Body of pancreas (tissue), 4 donors: ENCODE measurements at places on chromosomes 7 and 10. TPM values are rescaled to one million over a fixed set of nuclear protein-coding genes. Genes with fewer than 3 reads are reported as not detected.
A peak's percentile ranks its signal among the peaks of the same experiment; 100 is the strongest.

SFRP4 gene
- total RNA-seq, result 9.1 TPM

MMP21 gene
- total RNA-seq, result not detected

RBM20 gene
- 39.4 TPM for total RNA-seq

C10orf67 gene
- total RNA-seq, result not detected

ASIC3 gene
- total RNA-seq, result 1.3 TPM

C1QL3 gene
- total RNA-seq, result not detected

SPDYE3 gene
- total RNA-seq, result not detected

ABCB4 gene
- under 0.01 TPM for total RNA-seq

MEOX2 gene
- 0.66 TPM for total RNA-seq

SH2D4B gene
- not detected for total RNA-seq

PDK4 gene
- total RNA-seq, result 234 TPM

GPR26 gene
- total RNA-seq, result not detected

PRKG1 gene
- 14.2 TPM for total RNA-seq

UNCX gene
- total RNA-seq, result not detected

DENND10 gene
- total RNA-seq, result 24.6 TPM

TSPAN13 gene
- total RNA-seq, result 50.8 TPM

DNA sequence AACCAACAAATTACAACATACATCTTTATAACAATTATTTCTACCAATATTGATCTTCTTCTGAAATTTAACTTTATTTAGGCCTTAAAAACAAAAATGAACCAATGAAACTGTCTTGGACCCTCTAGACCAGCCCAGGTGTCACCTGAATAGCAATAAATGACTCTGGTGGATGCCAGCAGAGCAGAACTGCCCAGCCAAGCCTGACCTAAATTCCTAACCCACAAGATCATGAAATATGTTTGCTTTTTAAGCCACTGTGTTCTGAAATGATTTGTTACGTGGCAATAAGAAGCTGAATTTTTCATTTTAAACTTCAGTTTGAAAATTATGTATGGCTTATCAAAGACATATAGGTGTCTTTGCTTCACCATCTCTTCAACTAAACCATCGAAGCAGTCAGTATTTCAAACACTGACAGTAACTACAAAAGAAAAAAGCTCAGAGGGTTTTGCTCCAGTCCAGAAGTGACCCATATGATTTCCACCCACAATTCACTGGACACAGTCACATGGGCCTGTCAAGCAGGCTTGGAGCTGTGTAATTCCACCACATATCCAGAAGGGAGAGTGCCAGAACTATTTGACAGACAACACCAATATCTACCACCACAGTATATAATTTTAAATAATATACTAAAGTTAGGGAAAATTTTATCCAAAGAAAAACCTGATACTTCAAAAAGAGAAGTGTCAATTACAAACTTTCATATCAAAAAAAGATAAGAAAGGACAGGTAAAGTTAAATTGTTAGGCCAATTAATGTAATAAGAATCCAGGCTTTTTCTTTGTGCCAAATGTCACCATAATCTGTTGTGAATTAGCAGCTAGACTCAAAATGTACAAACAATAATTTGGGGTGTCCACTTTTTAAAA is 94.5 kb downstream of the KMT2C start:
- peak; percentile 59 for DNase-seq

GRCh38 chr7:6486438-6487183 is 38.9 kb upstream of the DAGLB start:
- no peak for DNase-seq

- no peak for DNase-seq
Measured at GRCh38 chr10:8874972-8875371, 820.5 kb downstream of the GATA3 start.

DNA sequence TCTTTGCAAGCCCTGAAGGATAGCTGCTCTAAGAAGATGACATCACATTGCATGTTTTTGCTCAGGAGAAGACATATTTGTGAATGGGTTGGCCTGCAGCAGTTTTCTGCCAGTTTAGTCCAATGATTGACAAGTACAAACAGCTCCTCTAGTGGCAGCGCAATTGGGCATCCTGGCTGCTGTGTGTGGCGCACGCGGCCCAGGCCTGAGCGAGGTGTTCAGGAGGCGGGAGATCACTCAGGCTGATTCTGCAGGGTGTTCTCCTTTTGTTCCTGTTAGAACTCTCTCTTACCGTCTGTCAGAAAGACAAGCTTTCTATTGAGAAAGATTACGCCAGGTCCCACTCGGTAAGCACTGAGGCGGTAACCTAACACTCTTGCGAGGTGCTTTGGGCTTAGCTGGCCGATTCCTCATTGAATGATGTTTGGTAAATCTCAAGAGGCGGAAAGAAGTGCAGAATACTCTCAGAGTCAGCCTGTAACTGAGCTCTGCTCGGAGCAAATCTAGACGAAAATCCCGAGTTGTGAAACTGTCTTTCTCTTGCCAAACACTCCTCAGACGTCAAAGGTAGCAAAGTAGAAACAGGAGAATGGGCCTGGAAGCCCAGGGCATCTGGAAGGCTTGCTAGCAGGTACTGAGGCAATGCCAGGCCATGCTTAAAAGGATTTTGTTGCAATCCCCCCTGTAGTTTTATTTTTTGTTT is 219.2 kb upstream of the BMPER start:
- DNase-seq, result no peak

DNA sequence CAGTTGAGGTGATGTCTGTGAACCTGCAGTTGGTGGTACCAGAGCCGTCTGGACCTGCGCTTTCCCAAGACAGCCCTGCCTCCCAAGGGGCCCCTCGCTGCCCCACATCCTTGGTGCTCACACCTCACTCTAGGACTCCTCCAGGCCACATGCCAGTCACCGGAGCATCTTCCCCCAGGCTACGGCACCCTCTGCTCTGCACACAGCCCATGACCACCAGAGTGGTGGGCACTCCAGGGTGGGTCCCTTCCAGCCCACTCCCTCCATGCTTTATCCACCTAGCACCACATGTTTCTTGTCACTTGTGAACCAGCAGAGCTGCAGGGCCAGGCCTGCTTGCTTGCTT is 183.7 kb upstream of the SH2B2 start:
- no peak for DNase-seq

DNA sequence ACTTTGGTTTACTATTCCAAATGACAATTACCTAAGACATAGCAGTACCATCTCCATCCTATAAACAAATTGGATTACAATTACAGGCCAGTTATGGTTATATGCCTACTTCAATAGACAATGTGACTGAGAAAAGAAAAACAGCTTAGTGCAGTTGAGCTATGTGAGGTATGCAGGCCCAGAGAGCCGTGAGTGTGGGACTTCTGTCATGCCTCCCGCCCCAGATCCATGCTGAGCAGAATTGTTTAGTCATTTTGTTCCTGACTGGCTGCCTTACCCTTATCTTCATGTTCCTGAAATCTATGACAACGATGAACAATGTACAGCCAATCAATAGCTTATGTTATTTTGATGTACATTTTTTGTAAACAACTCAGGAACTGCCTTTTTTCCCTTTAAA is 21.7 kb downstream of the LARP4B start:
- DNase-seq, result no peak

DNA sequence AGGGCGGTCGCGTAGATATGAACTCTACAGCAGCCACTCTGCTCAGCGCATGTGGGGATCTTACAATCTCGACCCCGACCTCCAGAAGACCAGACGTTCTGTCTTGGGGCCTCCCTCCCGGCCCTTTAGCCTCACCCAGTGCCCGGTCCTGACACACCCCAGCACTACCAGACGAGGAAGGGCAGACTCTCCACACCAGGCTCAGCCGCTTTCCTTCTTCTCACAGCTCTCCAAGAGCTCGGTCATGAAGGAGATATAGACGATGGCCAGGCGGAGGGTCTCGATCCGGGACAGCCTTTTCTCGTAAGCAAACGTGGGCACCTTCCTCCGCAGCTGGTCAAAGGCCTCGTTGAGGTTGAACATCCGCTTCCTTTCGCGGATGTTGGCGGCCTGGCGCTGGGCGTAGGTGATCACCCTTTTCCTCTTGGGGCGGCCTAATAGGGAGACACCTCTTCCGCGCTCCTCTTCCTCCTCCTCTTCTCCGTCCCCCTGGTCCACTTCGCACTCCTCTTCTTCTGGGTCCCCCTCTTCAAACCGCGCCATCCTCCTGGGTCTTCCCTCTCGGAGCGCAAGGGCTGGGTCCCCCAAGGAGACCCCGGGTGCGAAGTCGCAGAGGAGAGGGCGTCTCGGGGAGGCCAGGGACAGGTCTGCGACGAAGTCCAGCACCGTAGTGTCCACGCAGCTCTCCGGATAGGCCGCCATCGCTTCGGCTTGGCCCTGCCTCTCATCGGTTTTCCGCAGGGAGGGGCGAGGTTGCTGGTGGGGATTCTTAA is at the start of gene FERD3L:
TSS of gene FERD3L (minus strand) at position 761 of the 773 bp plus-strand sequence. CDS start at position 702, 59 bp downstream.
- DNase-seq, result no peak

GRCh38 chr10:80596391-80597257 is 58.9 kb downstream of the SH2D4B start:
- peak; percentile 32 for DNase-seq

GRCh38 chr10:115829521-115830205 is 443.3 kb downstream of the GFRA1 start:
- DNase-seq, result no peak

GRCh38 chr10:94608559-94608958 is 63.0 kb downstream of the HELLS start:
- DNase-seq, result no peak

- no peak for DNase-seq
Measured at GRCh38 chr10:65943451-65943850, 982.4 kb upstream of the LRRTM3 start.

GRCh38 chr10:84543948-84544347 is 215.6 kb downstream of the CCSER2 start:
- DNase-seq, result no peak

GRCh38 chr7:158476331-158476932 is 111.2 kb downstream of the PTPRN2 start:
- no peak for DNase-seq

- DNase-seq, result no peak
Measured at GRCh38 chr10:77507291-77507880, 130.2 kb downstream of the KCNMA1 start.

GRCh38 chr10:106978756-106979155 is 185.8 kb downstream of the SORCS1 start:
- DNase-seq, result no peak

DNA sequence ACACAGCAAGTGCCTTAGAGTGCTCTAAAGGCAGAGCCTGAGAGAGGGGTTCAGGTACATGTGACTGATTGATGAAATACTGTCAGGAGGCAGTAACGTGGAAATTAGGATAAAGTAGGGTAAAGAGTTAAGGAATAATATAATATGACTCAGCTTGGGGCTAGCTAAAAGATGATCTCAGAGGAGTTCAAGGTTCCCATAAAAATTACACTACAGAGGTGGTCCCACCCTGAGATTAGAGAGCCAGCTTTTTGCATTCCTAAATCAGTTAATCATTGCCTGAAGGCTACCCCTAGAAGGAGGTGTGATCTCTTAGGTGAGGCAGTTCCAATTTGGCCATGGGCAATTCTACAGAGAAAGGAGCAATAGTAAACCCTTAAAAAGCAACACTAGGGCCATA is 5.8 kb downstream of the LIPJ start:
- no peak for DNase-seq

GRCh38 chr7:85025312-85025756 is 161.5 kb downstream of the SEMA3D start:
- peak; percentile 85 for DNase-seq

DNA sequence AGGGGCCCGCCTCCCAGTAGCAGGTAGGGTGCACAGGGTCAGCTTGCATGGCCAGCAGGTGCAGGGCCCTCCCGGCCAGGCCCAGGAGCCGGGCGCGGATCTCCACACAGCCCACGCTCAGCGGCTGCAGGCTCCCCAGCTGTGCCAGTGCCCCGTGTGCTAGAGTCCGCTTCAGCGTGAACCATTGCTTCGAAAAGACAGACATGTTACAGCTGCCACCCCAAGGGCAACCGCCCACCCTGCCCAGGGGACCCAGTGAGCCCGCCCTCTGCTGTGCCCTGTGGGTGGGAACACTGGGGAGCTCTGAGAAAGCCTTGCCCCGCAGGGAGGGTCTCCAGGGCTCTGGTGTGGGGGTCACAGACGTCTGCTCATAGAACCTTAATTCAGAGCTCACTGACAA is 64.3 kb upstream of the NKX6-2 start:
- DNase-seq, result no peak

DNA sequence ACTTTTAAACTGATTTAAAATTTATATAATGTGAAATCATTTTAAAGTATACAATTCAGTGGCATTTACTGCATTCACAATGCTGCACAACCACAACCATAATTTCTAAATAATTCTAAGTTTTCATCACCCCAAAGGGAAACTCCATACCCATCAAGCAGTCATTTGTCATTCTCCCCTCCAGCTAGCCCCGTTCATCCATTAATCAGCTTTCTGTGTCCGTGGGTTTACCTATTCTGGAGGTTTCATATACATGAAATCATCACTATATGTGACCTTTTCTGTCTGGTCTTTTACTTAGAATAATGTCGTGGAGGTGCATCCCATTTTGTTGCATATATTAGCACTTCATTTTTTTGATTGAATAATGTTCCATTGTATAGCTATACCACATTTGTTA is 214.1 kb downstream of the ADK start:
- no peak for DNase-seq

DNA sequence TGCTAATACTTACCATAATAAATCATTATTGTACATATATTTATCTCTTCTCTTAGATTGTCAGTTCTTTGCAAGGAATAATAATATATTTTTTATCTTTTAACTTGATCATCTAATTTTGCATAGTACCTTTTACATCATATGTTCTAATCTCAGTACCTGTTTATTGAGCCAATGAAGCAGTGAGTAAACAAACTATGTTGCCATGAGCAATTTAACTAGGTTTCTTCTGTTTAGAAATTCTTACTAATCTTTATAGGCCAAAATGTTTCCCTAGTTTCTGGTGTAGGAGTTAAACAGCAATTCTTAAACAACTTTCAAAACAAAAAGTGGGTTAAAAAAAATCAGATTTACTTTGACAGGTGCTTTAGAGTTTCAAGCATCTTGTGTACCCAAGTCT is 61.3 kb downstream of the PHYHIPL start:
- no peak for DNase-seq

GRCh38 chr10:103885617-103886016 is 30.2 kb upstream of the SH3PXD2A start:
- no peak for DNase-seq

GRCh38 chr10:127195571-127196281 is 665 bp downstream of the INSYN2A start:
- no peak for DNase-seq

GRCh38 chr7:133650069-133650468 is 397.2 kb downstream of the EXOC4 start:
- DNase-seq, result no peak
